ENCODE measurements at places on chromosomes 3 and 15.

GRCh38 chr15:88542342-88542733 lies 4.1 kb downstream of the DET1 start:
- DNase-seq: no peak

- no peak for DNase-seq
Measured at GRCh38 chr15:96497951-96498350, 167.5 kb downstream of the NR2F2 start.

- DNase-seq: no peak
Measured at GRCh38 chr3:183178833-183179549, 16.5 kb upstream of the LAMP3 start.

DNA sequence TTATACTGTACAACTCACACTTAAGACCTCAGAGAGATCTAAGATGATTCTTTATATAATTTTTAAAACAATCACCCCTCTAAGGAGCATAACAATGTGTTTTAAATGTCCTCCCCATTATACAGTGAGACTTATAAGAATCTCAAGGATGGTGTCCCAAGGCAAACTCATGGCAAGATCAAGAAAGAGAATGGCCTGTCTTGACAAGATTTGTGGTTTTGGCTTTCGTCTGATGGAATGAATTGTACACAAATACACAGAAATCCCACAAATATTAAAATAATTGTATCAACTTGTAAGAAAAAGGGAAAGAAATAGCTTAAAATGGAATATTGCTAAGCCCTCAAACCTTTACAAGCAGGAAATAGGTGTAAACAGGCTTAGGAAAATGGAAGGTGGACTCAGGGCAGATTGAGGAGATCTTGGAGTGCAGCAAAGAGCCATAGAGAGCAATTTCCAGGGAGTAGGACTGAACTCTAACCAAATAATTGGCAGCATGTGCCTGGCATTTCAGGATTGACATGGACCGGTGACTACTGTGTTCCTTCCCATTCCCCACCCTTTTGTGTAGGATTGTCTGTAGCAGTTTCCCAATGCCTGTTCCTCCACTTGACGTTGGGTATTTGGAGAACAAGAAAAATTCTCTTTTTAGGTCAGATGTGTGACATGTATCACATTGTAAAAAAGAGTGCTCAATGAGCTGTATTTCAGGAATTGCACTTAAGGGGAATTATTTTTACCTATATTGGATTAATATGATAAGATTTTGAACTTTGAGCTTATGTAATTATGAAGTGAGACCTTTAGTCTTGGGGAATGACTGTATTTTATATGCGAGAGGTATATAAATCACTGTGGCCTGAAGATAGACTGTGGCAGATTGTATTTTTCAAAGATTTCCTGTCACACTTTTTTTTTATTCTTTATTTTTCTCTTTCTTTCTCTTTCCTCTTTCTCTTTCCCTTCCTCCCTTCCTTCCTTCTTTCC lies 317.8 kb upstream of the SLITRK3 start:
- no peak for DNase-seq

GRCh38 chr3:155232605-155233004 lies 60.9 kb downstream of the STRIT1 start:
- no peak for DNase-seq
